ENCODE measurements at places on chromosomes 1 and 21.

DNA sequence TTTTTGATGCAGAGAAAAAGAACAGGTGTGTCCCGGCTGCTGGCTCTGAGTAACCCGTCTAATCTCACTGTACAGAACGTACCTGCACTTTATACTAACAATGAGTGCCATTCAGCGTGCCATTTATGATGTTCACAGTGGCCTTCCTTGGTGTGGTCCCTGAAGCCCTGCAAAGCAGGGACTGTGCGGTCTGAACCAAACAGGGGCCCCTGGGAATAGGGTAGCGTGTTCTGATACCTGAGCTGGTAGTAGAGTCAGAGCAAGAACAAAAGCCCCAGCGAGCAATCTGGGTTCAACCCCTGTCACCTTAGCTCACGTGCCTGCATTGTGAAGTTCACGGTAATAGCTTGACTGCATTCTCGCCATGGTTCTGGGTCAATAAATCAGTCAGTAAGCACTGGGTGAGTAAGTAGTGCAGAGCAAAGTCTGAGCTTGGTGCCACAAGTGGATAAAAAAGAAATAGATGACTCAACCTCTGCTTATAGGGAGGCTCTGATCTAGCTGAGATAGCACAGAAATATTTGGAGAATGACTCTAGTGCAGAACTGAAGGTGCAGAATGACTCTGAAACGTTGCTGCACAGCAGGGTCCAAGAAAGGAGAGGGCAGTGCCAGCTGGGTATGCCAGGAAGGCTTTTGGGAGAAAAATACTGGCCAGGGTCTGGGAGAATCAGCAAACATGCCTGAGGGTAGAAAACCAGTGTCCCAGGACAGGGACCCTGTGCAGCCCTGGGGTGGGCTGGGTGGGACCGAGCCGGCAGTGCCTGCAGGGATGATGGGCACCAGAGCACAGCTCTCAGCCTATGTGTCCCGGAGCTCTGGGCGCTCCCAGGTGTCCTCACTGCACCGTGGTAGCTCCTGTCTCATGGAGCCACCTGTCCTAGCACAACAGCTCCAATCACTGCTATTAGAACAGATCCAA lies 125.9 kb downstream of the RHOU start:
- peak; percentile 89 for DNase-seq

GRCh38 chr21:45439161-45439872 lies 34.4 kb downstream of the COL18A1 start:
- peak; percentile 80 for DNase-seq

DNA sequence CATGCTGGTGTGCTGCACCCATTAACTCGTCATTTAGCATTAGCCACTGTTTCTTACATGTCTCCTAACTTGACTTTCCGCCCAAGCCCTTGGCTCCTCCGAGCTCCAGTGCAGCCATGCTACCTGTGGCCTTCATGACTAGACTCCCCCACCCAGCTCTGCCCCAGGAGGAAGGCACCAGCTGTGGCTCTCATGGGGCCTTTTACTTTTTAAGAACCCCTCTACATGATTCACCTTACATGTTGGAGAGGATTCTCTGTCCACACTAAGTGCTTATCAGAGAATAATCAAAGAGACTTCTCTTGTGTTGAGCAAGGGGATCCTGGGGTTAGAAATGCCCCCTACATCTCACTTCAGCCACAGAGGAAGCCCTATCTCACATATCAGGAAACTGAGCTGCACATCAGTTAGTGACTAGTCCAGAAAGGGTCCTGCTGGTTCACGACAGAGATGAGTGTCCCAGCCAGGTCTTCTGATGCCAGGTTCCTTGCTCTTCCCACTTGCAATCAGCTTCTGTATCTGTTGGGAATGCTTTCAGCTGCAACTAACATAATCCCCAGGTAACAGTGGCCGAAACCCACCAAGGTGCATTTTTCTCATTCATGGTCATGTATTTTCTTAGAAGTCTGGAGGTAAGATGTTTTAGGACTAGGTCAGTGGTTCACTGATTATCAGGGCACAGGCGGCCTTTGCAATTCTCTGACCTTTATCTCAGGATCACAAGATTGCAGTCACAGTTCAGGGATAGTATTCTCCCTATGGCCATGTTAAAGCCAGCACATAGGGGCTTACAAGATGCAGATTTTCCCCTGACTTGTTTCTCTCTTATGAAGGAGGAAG lies 45.9 kb downstream of the KLHDC7A start:
- DNase-seq, result no peak

GRCh38 chr1:174815474-174815908 lies 184.3 kb upstream of the CACYBP start:
- no peak for DNase-seq
